ENCODE measurements at places on chromosomes 7 and 10. TPM values are rescaled to one million over a fixed set of nuclear protein-coding genes. Genes with fewer than 3 reads are reported as not detected.

Gene NODAL
- 0.30 TPM for total RNA-seq

Gene SEMA3A
- 14.2 TPM for total RNA-seq

Gene CTAGE8
- 6.1 TPM for total RNA-seq

Gene MYO3A
- not detected for total RNA-seq

Gene ACTR1A
- 94.2 TPM for total RNA-seq

Gene ADGRA1
- not detected for total RNA-seq

Gene H2BK1
- total RNA-seq, result 0.69 TPM

Gene OR9A2
- total RNA-seq, result not detected

- no peak for DNase-seq
Measured at GRCh38 chr7:151449990-151450389, 10.0 kb upstream of the CRYGN start.

DNA sequence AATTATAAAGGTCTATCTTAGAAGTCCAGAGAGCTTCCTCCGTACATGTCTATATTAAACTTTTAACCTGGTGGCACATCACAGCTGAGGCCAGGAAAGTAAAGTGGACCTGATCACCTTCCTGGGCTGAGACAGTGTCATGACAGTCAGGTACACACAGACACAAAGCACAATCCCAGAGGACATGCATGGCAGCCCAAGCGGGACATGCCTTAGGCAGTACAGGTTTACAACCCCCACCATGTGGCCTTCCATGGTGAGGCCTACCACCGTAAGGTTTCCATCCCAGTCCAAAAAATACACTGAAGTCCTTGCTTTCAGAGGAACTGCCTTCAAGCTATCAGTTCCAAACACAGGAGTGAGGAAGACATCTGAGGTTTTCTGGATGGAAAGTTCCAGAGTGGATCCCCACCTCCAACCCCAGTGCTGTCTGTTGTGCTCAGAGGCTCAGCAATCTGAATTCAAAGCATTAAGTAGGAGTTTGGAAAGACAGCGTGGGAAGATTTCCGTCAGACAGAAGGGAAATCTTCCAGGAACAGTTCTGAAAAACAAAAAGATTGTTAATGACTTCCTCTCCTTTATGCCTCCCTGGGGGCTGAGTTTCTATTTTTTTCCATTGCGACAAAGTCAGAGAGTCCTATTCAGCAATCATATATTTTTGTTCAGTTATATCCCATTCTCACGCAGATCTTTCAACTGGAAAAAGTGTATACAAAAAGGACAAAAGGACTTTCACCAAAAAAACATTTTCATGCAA is 20.1 kb downstream of the IFIT3 start:
- no peak for DNase-seq

- DNase-seq, result no peak
Measured at GRCh38 chr7:50214126-50214670, 90.3 kb upstream of the IKZF1 start.

GRCh38 chr7:151585744-151586393 is 66.2 kb upstream of the RHEB start:
- DNase-seq, result no peak

GRCh38 chr7:92296880-92297445 is 51.2 kb downstream of the ANKIB1 start:
- no peak for DNase-seq

DNA sequence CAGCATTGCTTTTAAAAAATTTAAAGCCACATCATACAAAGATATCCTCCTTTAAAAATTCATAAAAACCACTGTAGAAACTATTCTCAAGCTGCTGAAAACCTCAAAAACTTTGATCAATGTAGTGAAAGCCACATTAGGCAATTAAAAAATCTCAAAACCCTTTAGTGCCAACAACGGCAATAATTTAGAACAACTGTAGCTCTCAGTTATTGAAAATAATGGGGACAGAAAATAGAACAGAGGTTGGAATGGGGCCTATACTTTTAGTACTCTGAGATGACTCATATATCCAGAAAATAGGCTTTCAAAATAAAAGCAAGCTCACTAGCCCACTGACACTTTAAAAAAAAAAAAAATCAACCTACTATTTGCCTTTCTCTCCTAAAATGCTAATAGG is 87.5 kb downstream of the GSAP start:
- DNase-seq, result no peak

GRCh38 chr7:25807086-25807611 is 344.8 kb upstream of the NFE2L3 start:
- DNase-seq, result no peak

DNA sequence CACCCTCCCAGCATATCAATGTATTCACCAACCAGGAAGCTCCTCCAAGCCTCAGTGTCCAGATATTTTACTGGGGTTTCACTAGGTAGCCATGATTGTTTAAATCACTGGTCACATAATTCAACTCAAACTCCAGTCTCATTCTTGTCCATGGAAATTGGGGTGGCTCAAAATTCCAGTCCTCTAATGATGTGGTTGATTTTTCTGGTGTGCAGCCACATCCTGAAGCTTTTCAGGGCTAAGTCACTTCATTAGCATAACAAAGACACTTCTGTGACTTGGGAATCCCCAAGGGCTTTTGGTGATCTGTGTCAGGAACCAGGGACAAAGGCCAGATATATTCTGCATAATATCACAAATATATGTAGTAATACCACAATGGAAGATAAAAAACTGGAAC is 786.9 kb upstream of the IGFBP3 start:
- DNase-seq, result no peak

DNA sequence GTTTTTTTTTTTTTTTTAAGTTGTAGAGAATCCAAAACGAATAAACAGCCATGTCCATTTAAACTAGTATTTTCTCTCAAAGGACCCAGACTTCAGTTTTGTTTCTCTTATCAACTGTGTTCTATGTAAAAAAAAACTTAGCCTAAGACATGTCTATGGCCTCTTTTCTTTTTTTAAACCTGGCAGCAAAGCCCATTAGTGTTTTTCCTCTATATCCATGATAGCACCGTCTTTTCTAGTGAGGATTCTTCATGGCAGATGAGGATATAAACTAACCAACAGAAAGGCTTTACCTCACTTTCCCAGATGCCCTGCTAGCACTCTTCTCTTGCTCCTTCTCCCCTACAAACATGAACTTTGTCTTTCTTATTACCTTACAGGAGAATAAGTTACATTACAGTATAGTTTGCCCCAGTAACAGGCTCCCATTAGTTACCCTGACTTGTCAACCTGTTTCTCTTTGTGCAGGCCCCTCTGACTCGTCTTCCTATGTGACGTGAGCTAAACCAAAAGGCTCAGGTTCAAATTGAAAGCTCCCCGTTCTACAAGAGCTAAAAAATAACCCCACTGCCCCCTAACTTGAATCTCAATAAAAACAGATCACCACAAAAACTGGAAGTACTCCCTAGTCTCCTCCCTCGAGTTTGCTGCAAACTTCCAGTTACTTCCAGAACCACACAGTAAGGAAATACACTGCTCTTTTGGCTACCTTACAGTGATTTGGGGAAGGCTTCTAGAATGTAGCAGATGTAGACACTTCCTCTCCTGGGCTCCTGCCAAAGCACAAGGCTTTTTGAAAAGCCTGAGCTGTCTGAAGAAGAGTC is 20.1 kb downstream of the P4HA1 start:
- DNase-seq, result no peak

DNA sequence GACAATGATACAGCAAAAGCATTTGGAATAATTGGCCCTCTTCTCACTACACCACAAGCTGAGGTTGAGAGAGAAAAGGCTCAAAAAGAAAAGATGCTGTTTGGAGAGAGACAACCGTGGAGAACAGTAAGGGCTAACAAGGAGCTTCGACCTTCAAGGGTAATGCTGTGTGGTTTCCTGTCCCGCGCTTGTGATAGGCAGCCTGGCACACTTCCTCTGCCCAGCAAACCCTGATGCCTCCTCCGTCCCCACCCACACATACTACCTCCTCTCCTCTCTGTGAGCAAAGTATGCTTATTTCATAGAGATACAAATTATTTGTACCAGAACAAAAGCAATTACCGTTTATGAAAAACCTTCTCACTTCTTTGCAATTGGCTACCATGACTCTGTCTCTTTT is 755.4 kb downstream of the KCNMA1 start:
- no peak for DNase-seq

- DNase-seq, result no peak
Measured at GRCh38 chr10:8279598-8279997, 225.1 kb downstream of the GATA3 start.

GRCh38 chr7:916291-916941 is 38.1 kb downstream of the ADAP1 start:
- DNase-seq, result no peak
